ENCODE measurements at places on chromosomes 7 and 10. TPM values are rescaled to one million over a fixed set of nuclear protein-coding genes. Genes with fewer than 3 reads are reported as not detected.

The GIMAP5 gene
- 23.8 TPM for total RNA-seq

DNA sequence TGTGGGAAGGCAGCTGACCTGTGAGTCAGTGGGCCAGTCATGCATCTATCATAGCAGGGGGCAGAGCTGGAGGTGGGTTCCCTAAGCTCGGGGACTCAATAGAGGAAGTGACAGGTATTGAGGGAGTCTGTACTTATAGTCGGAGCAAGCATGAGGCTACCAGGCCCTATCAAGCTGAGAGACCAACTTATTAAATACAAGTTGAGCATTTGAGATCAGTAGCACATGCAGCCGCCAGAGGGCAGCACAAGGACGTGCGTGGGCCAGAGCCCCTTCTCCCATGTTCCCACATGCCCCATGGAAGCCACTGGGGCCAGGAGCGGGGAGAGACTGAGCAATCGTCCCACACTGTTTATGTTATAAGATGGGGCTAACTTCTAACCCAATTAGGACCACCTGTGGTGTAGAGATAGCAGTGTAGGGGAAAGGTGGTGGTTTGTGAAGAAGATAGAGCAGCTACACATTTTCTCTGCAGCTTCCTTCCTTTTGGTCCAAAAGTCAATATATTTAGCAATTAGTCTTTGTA is 13.0 kb upstream of the STK31 start:
- peak; percentile 49 for DNase-seq

- peak; percentile 28 for DNase-seq
Measured at GRCh38 chr10:122213766-122214165, 57.3 kb upstream of the BTBD16 start.

DNA sequence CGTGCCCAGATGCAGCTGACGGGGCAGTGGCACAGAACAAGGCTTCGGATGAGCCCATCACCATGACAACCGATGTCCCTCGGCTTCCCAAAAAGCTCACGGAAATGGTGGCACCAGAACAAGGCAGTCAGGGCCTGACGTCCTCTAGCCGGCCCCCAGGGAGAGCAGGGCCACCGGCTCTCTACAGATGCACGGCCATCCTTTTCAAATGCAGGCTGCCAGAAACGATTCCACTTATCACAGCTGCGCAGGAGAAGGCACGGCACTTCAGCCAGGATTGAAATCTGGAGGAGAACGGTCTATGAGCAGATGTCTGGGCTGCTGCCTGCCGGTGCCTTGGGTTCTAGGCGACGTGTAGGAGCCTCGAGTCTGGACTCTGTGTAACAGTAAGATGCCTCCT is 223.8 kb downstream of the ZMYND11 start:
- DNase-seq: peak; percentile 66

GRCh38 chr10:90921906-90922305 is 1.0 kb upstream of the ANKRD1 start:
- DNase-seq: no peak

The NME8 gene
- total RNA-seq: 0.10 TPM

DNA sequence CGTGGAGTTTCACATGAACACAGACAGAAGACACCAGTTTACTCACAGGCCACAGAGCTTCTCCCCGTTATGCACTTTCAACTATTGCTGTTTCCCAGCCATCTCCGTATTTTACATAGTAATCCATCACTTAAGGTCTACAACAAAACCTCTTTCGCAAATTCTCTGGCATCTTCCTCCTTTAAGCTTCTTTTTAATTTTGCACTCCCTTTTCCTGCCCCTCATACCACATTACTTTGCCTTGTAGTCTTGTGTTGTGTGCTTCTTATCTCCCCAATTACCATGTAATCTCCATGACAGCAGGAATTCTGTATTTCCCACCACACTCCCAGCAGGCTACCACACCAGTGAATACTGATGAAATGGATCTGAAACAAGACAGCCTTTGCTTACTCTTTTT is 87.3 kb downstream of the ODAD2 start:
- DNase-seq: peak; percentile 31

The RARRES2 gene
- total RNA-seq: 35.5 TPM

The YWHAG gene
- 142 TPM for total RNA-seq

DNA sequence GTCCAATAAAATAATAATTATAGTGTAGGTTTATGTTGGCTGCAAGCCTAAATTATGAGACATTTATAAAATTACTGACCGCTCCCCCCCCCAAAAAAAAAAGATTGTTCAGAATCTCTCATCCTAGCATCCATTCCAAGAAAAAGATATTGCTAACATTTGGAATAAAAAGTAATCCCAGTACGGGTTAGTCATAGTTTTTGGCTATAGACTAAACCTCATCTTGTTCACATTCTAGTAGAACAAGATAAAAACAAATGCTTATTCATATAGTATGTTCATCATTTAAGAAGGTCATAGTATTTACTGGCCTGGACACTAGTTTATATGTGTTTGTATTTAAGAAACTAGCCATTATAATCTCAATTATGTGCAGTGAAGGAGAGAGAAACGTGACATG is 44.0 kb downstream of the ADK start:
- no peak for DNase-seq

GRCh38 chr7:149422914-149423301 is 38.0 kb downstream of the ZNF777 start:
- no peak for DNase-seq

GRCh38 chr7:116464375-116464774 is 35.2 kb upstream of the CAV2 start:
- no peak for DNase-seq

GRCh38 chr10:124997771-124998623 is 56.1 kb downstream of the ZRANB1 start:
- no peak for DNase-seq

DNA sequence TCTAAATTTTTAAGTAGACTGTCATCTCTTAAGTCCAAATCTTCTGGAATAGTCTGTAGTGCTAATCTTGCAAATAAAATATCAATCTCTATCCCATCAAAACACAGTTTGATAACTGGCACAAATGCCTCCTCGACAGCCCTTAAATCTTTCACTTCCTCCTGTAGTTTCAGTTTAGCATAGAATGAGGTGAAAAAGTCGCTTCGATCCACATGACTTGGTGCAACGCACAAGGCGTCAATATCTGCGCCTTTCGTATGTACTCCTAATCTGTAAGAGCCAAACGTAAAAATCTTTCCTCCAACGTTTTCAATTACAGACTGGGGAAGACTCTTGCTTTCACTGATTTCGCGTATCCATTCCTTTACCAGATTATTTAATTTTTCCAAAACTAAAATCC is 603 bp downstream of the PAPOLB start:
- no peak for DNase-seq

- DNase-seq: no peak
Measured at GRCh38 chr7:25646726-25647413, 418.6 kb upstream of the NPVF start.

The AMZ1 gene
- total RNA-seq: 0.31 TPM

The EXOC4 gene
- total RNA-seq: 140 TPM

GRCh38 chr10:108902619-108903285 is 1020.6 kb downstream of the XPNPEP1 start:
- DNase-seq: no peak

DNA sequence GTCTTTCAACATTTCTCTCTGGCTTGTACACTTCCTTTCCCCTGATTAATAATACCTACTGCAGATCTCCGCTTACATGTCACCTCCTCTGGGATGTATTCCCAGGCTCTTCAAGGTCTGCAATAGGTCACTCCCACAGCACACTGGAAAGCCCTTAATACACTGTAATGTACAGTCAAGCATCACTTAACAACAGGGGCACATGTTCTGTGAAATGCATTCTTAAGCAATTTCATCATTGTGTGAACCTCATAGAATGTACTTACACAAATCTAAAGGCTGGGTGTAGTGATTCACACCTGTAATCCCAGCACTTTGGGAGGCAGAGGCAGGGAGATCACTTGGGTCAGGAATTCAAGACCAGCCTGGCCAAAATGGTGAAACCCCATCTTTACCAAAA is 1.9 kb downstream of the COX15 start:
- no peak for DNase-seq

- no peak for DNase-seq
Measured at GRCh38 chr7:12564996-12565764, 5.3 kb upstream of the SCIN start.

The GPR15LG gene
- total RNA-seq: not detected

- no peak for DNase-seq
Measured at GRCh38 chr7:24075426-24075810, 208.6 kb upstream of the NPY start.

The SCD gene
- 15.7 TPM for total RNA-seq

DNA sequence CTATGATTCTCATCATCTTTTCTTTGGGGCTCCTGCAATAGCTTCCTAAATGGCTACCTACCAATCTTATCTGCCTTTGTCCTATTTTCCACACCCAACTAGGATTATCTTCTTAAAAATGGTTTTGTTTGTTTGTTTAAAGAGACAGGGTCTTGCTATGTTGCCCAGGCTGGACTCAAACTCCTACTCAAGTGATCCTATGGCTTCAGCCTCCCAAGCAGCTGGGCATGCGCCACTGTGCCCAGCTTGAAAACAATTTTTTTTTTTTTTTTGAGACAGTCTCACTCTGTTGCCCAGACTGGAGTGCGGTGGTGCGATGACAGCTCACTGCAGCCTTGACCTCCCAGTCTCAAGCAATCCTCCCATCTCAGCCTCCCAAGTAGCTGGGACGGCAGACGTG is 14.9 kb downstream of the DNMBP start:
- no peak for DNase-seq

GRCh38 chr7:68031180-68031943 is 1034.7 kb downstream of the TYW1 start:
- DNase-seq: no peak

The TBXAS1 gene
- 7.6 TPM for total RNA-seq

The C10orf62 gene
- total RNA-seq: 0.82 TPM

DNA sequence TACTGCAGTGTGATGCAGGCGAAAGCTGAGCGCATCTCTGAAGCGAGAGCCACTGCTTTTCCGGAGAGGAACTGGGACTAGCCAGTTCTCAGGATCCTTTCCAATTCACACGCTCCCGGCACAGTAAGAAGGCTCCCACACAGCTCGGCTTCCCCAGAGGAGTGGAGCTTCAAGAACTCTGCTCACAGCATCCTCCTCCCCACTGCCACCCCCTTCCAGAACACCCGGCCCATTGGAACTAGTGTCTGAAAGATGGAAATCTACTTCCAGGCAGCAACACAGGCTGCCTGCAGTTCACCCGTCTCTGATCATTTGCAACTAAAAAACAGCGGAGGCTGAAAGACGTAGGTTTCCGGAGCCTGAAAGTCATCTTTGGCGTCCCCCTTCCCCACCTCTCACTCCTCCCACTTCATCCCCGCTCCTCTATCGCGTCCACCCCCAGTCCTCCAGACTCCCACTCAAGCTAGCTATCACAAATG is at the start of gene DGKB:
Gene DGKB (minus strand): TSS at position 163 of the 479 bp plus-strand sequence.
- peak; percentile 49 for DNase-seq

GRCh38 chr10:16799621-16800020 is 17.6 kb downstream of the RSU1 start:
- no peak for DNase-seq

GRCh38 chr7:33669251-33669670 is 236.1 kb upstream of the BMPER start:
- peak; percentile 38 for DNase-seq

The SFRP4 gene
- 49.5 TPM for total RNA-seq

DNA sequence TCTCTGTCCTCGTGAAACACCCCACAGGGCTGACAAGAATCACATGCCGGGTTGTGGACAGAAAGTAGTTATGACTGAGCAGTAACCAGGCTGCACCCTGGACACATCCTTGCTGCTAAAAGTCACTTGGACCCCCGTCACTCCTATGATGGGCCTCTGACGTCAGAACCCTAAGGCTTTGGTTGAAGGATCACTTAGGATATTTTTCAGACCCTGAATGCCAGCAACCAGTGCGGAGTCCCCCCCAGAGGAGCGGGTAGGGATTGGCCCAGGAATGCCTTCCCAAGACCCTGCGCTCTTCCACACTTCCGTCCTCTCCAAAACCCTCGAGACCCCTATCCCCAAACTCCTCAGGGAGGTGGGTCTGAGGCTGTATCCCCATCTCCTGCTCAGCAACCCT is 52.1 kb downstream of the CFAP46 start:
- no peak for DNase-seq

GRCh38 chr7:46927131-46927810 is 654.6 kb downstream of the TNS3 start:
- no peak for DNase-seq

The NPFFR1 gene
- not detected for total RNA-seq

DNA sequence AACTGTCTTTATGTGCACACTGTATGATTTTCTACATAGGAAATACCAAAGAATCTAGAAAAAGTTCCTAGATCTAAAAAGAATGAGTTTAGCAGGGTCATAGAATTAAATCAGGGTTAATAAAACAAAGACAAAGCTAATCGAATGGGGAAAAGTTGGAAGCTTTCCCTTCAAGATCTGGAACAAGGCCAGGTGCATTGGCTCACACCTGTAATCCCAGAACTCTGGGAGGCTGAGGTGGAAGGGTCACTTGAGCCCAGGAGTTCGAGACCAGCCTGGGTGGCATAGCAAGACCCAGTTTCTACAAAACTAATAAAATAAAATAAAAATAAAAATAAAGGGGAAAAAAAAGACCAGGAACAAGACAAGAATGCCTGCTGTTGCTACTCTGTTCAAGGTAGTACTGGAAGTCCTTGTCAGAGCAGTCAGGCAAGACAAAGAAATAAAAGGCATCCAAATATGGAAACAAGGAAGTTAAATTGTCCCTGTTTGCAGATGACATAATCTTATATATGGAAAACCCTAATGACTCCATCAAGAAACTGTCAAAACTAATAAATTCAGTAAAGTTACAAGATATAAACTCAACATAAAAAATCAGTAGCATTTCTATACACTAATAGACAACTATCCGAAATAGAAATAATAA is 76.1 kb upstream of the RHEB start:
- no peak for DNase-seq

DNA sequence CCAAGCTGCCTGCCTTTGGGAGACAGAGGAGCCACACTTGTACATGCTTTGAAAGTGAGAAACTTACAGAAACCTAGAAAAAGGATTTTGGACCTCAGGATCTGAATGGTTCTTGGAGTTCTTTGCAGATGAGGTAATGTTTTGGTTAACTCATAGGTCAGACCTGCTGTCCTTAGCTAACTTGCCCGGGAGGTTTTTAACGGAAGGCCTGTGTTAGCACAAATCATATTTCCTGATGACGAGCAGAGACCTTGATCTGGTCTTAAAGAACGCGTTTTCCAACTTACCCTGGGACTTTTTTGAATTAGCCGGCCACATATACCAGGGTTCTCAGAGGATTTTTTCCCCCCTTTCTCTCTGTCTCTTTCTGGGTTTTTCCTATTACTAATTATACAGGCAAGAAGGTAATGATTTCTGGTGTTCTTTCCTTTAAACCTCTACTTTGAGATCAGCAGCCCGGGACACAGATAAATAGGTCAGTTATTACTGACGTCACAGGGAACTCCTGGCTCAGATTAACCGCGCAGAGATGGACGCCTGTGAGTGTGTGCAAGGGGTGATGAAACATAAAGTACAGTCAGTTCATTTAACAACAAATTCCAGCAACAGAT is 101.7 kb upstream of the KLF6 start:
- DNase-seq: peak; percentile 64

GRCh38 chr7:142954680-142955268 is 7.4 kb downstream of the KEL start:
- DNase-seq: no peak
